Activated T-helper 1 cell treated with anti-CD3 and anti-CD28 coated beads, Interleukin-12 subunit alpha, Interleukin-12 subunit beta, Interleukin-2, Interleukin-4 antibody, amounts not matched to agents 30 ng/mL and 10 ng/mL and 1 ng/mL, durations not matched to agents 14 hours and 24 hours and 36 hours (primary cell): ENCODE measurements at places on chromosomes 16 and 17. TPM values are rescaled to one million over a fixed set of nuclear protein-coding genes. Genes with fewer than 3 reads are reported as not detected.

Gene MYH3
- total RNA-seq, result 6.5 and 7.3 TPM in 2 replicates

Gene FAM20A
- not detected in 2 replicates for total RNA-seq

Gene ABI3
- total RNA-seq, result 32.8 and 33.0 TPM in 2 replicates

Gene NOXO1
- total RNA-seq, result 0.24 TPM in 1 of 2 replicates, not detected in the other

Gene SRCIN1
- 0.22 and 0.44 TPM in 2 replicates for total RNA-seq

Gene TBX2
- total RNA-seq, result not detected in 2 replicates

Gene SLC52A1
- 0.20 and 0.23 TPM in 2 replicates for total RNA-seq

Gene ITGA2B
- 0.44 and 0.71 TPM in 2 replicates for total RNA-seq

Gene CCL4
- 1,230 and 1,243 TPM in 2 replicates for total RNA-seq

Gene KRT12
- total RNA-seq, result not detected in 2 replicates

Gene ABCC12
- total RNA-seq, result not detected in 2 replicates

Gene PLEKHG4
- total RNA-seq, result 39.6 and 42.3 TPM in 2 replicates

Gene IRX3
- total RNA-seq, result 1.1 and 1.4 TPM in 2 replicates

Gene DRG2
- 67.5 and 69.2 TPM in 2 replicates for total RNA-seq

Gene KRT36
- total RNA-seq, result not detected in 2 replicates

Gene GINS3
- 23.8 and 25.3 TPM in 2 replicates for total RNA-seq

Gene BEAN1
- not detected in 2 replicates for total RNA-seq

Gene NHERF2
- 2.2 and 2.5 TPM in 2 replicates for total RNA-seq

Gene SHBG
- total RNA-seq, result 0.20 TPM in 1 of 2 replicates, not detected in the other

Gene PPP1R27
- total RNA-seq, result not detected in 2 replicates

Gene IKZF3
- 22.8 and 25.1 TPM in 2 replicates for total RNA-seq

Gene TNFRSF12A
- 4.9 and 5.5 TPM in 2 replicates for total RNA-seq

Gene CACNA1H
- total RNA-seq, result 0.12 and 0.18 TPM in 2 replicates

Gene AOC3
- total RNA-seq, result 1.9 and 3.7 TPM in 2 replicates

Gene HIC1
- total RNA-seq, result 45.6 and 47.0 TPM in 2 replicates

Gene OR1A2
- total RNA-seq, result not detected in 2 replicates

Gene RNF213
- 282 and 290 TPM in 2 replicates for total RNA-seq

Gene MED31
- 24.3 and 28.4 TPM in 2 replicates for total RNA-seq

Gene GPR179
- total RNA-seq, result 0.03 TPM in 1 of 2 replicates, not detected in the other

Gene CCL8
- not detected in 2 replicates for total RNA-seq

Gene CCL1
- total RNA-seq, result 264 and 266 TPM in 2 replicates

Gene MMP28
- total RNA-seq, result not detected in 2 replicates

Gene PRSS33
- total RNA-seq, result 0.10 TPM in 1 of 2 replicates, not detected in the other

Gene KRTAP2-1
- not detected in 2 replicates for total RNA-seq

Gene CHST6
- not detected in 2 replicates for total RNA-seq

Gene MT2A
- total RNA-seq, result 348 and 365 TPM in 2 replicates

Gene SKA2
- 52.1 and 63.6 TPM in 2 replicates for total RNA-seq

Gene TMIGD1
- total RNA-seq, result not detected in 2 replicates

Gene LITAFD
- total RNA-seq, result not detected in 2 replicates

Gene DOC2B
- 5.5 and 7.6 TPM in 2 replicates for total RNA-seq

Gene TMC6
- 265 and 268 TPM in 2 replicates for total RNA-seq

Gene PITPNM3
- 0.65 and 0.81 TPM in 2 replicates for total RNA-seq

Gene MT1G
- 28.5 and 29.1 TPM in 2 replicates for total RNA-seq

Gene PDF
- total RNA-seq, result 17.4 and 21.5 TPM in 2 replicates

Gene GAS7
- total RNA-seq, result 0.16 and 0.17 TPM in 2 replicates

Gene TBC1D26
- 0.05 TPM in 1 of 2 replicates, not detected in the other for total RNA-seq

Gene RAMP2
- not detected in 2 replicates for total RNA-seq

Gene KRT9
- total RNA-seq, result not detected in 2 replicates

Gene ORMDL3
- total RNA-seq, result 70.8 and 77.4 TPM in 2 replicates

Gene ZPBP2
- 0.37 TPM in 1 of 2 replicates, not detected in the other for total RNA-seq

Gene TRPV3
- total RNA-seq, result 0.26 and 0.51 TPM in 2 replicates

Gene MYH11
- not detected in 2 replicates for total RNA-seq

Gene TNFRSF13B
- total RNA-seq, result not detected in 2 replicates

Gene PRKCB
- 100 and 109 TPM in 2 replicates for total RNA-seq

Gene NDUFAB1
- 146 and 148 TPM in 2 replicates for total RNA-seq

Gene KRTAP3-2
- not detected in 2 replicates for total RNA-seq

Gene KRTAP4-9
- total RNA-seq, result not detected in 2 replicates

Gene MPP2
- total RNA-seq, result 0.91 and 1.4 TPM in 2 replicates

Gene LRRC36
- total RNA-seq, result 0.22 and 0.23 TPM in 2 replicates

Gene CDRT15
- total RNA-seq, result not detected in 2 replicates
